ENCODE measurements at places on chromosomes 16 and 17.

DNA sequence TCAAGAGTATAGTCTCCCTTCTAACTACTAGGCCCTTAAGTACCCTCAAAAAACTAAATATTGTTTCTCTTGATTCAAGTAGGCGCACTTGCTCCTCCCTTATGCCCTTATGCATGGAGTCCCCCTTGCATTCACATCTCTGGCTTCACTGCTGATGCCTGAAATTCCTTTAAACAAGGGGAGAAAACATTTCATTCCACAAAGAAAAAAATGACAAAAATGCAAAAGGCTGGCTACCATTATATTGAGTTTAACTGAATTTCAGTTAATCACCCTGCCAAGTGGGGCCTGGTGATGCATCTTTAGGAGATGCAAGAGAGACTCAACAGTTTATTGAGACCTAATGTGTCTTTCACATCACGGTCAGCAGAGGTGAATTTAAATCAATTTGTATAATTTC lies 35.6 kb downstream of the CRLF3 start:
- DNase-seq, result no peak

DNA sequence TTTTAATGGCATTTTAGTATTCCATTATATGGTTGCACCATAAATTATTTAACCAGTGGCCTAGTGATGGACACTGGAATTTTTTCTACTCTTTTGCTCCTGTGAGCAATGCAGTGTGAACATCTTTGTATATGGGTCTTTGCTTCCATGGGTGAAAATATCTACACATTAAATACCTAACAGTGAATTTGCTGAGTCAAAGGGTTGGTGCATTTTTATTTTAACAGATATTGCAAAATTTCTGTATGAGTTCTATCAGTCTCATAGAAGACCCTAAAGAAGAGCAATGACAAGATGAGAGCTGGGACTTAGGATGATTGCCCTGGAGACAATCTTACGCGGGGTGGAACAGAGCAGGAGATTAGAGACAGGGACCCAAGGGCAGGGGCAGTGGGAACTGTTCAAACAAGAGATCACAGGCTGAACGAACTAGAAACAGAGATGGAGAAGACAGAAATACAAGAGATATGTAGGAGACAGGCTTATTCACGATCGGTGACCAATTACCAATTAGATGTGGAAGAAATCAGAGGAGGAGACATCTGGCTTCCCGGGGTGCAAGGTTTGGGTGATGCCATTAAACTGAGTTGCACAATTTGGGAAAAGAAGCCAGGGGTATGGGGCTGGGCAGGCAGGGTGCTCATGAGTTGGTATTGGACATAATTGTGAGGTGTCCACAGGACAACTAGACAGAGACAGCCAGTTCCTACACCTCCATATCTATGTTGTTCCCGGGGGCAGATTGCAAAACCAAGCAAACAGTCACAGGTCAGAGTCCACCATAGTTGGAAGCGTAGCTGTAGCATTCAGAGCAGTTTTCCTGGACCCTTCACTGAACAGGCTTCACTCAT lies 39.9 kb upstream of the LONP2 start:
- DNase-seq, result no peak

DNA sequence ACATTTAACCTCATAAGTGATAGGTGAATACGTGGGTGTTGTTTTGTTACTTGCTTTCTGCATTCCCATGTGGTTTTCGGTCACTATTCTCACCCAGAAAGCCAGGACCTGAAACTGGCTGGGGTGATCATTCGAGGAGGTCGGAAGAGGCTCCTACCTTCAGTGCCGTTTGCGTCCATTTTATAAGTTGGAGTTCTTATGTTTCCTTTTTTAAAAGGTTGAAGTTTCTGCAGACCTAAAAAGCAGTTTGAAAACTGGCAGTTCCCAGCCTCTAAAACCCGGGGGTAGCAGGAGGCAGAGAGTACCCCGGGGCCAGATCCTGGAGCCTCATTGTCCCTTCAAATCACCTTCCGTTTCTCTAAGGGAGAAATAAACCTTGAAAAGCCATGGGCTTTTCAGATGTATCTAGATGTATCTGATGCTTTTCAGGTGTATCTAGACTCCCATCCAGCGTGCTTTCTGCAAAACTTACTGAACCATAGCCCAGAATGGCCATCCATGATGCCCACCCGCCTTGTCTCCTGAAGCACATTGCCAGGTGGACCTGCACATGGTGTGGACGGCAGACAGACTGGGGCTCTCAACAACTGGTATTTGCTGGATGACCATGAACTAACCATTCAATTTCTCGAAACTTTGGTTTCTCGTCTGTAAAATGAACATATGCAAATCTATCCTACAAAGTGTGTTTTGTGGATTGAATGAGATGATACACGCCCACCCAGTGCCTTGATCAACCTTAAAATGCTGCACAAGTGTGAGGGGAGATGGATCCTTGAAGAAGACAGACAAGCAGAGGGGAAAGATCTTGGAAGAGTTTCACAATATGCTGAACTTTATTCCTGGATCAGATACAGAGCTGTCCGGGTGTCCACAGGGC lies 1.3 kb downstream of the NLRC5 start:
- no peak for DNase-seq

DNA sequence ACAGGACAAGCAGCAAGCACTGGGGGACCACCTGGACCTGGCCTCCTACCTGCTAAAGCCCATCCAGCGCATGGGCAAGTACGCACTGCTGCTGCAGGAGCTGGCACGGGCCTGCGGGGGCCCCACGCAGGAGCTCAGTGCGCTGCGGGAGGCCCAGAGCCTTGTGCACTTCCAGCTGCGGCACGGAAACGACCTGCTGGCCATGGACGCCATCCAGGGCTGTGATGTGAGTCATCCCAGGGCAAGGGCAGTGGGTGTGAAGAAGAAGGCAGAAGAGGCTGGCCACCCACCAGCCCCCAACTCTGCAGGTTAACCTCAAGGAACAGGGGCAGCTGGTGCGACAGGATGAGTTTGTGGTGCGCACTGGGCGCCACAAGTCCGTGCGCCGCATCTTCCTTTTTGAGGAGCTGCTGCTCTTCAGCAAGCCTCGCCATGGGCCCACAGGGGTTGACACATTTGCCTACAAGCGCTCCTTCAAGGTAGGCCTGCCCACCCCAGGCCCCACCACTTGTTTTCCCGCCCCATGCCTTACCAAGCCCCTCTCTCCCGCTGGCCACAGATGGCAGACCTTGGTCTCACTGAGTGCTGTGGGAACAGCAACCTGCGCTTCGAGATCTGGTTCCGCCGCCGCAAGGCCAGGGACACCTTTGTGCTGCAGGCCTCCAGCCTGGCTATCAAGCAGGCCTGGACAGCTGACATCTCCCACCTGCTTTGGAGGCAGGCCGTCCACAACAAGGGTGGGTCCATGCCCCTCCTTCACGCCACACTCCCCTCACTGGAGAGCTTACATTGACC lies 7.3 kb downstream of the PLEKHG4 start:
- no peak for DNase-seq

- DNase-seq, result no peak
These were observed 221.1 kb downstream of the FTO start for GRCh38 chr16:53925107-53925410.

GRCh38 chr16:23374721-23375510 lies 72.8 kb downstream of the SCNN1B start:
- no peak for DNase-seq

DNA sequence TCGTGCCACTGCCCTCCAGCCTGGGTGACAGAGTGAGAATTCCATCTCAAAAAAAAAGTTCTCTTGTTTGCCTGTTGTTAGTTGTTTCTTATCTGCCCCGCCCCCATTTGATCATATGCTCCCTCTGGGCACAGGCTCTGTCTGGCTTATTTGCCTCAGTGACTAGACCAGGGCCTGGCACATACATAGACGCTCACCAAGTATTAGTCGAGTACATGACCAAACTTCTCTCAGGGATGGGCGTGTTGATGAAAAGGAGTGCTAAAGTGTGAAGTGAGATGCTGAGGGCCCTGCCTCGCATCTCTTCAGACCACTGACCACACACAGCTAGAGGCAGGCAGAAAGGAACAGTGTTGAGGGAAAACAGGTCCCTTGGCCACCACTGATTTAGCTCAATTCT lies 3.3 kb upstream of the HELZ start:
- DNase-seq, result no peak

GRCh38 chr17:57207396-57207795 lies 48.9 kb upstream of the MSI2 start:
- DNase-seq, result no peak

Data from iris pigment epithelial cell (primary cell).